ENCODE measurements at places on chromosomes 12 and 14. TPM values are rescaled to one million over a fixed set of nuclear protein-coding genes. Genes with fewer than 3 reads are reported as not detected.
A peak's percentile ranks its signal among the peaks of the same experiment; 100 is the strongest.

The MGP gene
- 4.1 TPM for total RNA-seq

The CD9 gene
- total RNA-seq = 7.5 TPM

The NKX2-8 gene
- total RNA-seq = not detected

The DHRS1 gene
- 35.4 TPM for total RNA-seq

GRCh38 chr12:113663396-113663795, 191.7 kb upstream of the LHX5 start:
- no peak overlapping the region for H3K4me3 ChIP-seq
- no peaks in the 10 kb centered on the region for H3K4me1 ChIP-seq
- no peaks in the 10 kb centered on the region for H3K36me3 ChIP-seq
- H3K27ac ChIP-seq = no peak overlapping the region
- DNase-seq = no peak
- H3K27me3 ChIP-seq = no peaks in the 10 kb centered on the region

DNA sequence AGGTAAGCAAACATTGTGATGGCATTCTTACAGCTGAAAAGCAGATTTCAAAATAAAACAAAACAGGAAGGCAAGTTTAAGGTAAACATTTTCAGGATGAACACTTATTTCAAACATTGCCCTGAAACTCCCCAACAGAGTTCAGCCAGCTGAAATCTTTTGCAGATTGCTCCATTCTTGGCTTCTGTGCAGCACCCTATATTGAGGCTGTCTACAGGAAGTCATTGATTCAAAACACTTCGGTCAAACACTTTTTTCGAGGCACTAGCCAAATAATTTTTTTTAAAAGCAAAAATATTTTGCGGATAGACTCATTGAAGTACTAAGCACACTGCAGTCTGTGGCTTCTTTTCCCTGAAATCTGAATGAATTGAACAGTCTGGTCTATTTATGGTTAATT, 318.1 kb upstream of the PDE3A start:
- no peaks in the 10 kb centered on the region for H3K4me1 ChIP-seq
- H3K36me3 ChIP-seq = no peaks in the 10 kb centered on the region

GRCh38 chr12:6039894-6040601, 84.4 kb downstream of the VWF start:
- H3K4me1 ChIP-seq = no peaks in the 10 kb centered on the region
- no peaks in the 10 kb centered on the region for H3K36me3 ChIP-seq
- H3K27me3 ChIP-seq = no peaks in the 10 kb centered on the region
- peak; percentile 55 for DNase-seq

- no peaks in the 10 kb centered on the region for H3K36me3 ChIP-seq
- peaks cover 21% of the 10 kb centered on the region for H3K4me1 ChIP-seq
- no peak overlapping the region for H3K27ac ChIP-seq
- H3K4me3 ChIP-seq = no peak overlapping the region
- no peak for DNase-seq
Observed at GRCh38 chr14:90755661-90756304, 60.4 kb downstream of the TTC7B start.

DNA sequence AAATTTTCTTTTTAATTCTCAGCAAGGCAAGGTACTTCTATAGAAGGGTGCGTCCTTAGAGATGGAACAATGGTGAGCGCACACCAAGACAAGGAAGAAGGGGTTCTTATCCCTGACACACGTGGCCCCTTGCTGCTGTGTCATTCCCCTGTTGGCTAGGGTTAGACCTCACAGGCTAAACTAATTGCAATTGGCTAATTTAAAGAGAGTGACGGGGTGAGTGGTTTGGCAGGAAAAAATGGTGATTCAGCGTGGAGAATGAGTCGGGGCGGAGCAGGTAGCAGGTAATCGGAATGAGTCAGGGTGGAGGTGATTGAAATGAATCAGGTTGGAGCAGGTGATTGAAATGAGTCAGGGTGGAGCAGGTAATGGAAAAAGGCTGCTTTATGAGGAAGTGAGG, 36.3 kb upstream of the HECTD1 start:
- no peak overlapping the region for H3K27ac ChIP-seq
- no peak for DNase-seq
- no peak overlapping the region for H3K4me3 ChIP-seq
- no peaks in the 10 kb centered on the region for H3K36me3 ChIP-seq
- no peaks in the 10 kb centered on the region for H3K27me3 ChIP-seq

DNA sequence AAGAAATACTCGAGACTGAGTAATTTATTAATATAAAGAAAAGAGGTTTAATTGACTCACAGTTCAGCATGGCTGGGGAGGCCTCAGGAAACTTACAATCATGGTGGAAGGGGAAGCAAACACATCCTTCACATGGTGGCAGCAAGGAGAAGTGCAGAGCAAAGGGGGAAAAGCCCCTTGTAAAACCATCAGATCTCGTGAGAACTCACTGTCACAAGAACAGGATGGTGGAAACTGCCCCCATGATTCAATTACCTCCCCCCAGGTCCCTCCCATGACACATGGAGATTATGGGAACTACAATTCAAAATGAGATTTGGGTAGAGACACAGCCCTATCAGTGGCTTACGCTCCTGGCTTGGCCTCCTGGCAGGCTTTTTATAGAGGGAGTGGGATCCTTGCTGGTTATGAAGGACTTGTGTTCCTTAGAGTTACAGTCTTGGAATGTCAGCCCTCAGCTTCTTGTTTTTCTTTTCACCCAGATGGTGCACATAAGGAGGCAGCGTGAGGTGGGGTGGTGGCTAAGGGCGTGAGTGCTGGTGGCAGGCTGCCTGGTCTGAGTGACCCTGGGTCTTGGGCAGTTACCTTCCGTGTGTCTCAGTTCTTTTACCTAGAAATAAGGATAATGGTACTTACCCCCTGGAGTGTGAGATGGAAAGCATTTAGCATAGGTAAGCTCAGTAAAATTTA, 25.7 kb downstream of the TRAF3 start:
- H3K27ac ChIP-seq = no peak overlapping the region
- peaks cover 39% of the 10 kb centered on the region for H3K4me1 ChIP-seq
- H3K4me3 ChIP-seq = no peak overlapping the region
- no peak for DNase-seq
- H3K36me3 ChIP-seq = peaks cover 6% of the 10 kb centered on the region
- no peaks in the 10 kb centered on the region for H3K27me3 ChIP-seq

DNA sequence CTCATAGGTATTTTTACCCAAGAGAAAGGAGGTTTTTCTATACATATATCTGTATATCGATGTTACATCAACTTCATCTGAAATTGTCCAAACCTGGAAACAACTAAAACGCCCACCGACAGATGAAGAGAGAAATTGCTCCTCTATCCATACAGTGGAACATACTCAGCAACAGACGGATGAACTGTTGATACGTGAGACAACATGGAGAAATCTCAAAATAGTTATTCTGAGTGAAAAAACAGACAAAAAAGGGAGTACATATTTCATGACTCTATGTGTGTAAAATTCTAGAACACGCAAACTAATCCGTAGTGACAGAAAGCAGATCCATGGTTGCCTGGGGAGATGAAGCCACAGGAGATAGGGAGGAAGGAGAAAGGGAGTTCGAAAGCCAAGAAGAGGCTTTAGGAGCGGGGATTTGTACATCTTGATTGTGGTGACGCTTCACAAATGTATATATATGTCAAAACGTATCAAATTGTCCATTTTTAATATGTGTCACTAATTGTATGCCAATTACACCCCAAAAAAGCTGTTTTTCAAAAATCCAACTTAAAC, 37.6 kb upstream of the C14orf180 start:
- no peak overlapping the region for H3K27ac ChIP-seq
- H3K4me1 ChIP-seq = no peaks in the 10 kb centered on the region
- DNase-seq = no peak
- no peaks in the 10 kb centered on the region for H3K36me3 ChIP-seq

DNA sequence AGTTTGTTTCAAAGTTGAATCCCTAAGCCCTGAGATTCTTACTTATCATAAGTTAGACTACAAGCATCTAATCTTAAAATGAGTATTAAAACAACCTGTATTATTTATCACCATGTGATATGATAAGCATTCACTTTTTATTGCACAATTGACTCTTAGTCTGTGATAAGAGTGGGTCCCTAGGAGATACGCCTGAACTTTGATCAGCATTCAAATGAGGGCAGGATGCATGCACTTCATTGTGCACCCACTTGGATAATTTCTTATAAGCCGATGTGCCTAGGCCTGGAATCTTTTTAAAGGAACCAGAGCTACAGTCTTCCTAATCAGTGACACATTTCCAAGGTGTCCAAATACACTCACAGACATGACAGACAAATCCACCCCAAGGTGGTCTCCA, 31.4 kb upstream of the SPTLC2 start:
- H3K27me3 ChIP-seq = no peaks in the 10 kb centered on the region
- DNase-seq = no peak
- no peak overlapping the region for H3K27ac ChIP-seq
- H3K4me1 ChIP-seq = no peaks in the 10 kb centered on the region
- H3K4me3 ChIP-seq = no peak overlapping the region

GRCh38 chr12:14601692-14602478, 34.2 kb upstream of the PLBD1 start:
- H3K4me3 ChIP-seq = no peak overlapping the region
- H3K27me3 ChIP-seq = no peaks in the 10 kb centered on the region
- DNase-seq = no peak
- no peaks in the 10 kb centered on the region for H3K36me3 ChIP-seq
- no peak overlapping the region for H3K27ac ChIP-seq
- H3K4me1 ChIP-seq = no peaks in the 10 kb centered on the region

DNA sequence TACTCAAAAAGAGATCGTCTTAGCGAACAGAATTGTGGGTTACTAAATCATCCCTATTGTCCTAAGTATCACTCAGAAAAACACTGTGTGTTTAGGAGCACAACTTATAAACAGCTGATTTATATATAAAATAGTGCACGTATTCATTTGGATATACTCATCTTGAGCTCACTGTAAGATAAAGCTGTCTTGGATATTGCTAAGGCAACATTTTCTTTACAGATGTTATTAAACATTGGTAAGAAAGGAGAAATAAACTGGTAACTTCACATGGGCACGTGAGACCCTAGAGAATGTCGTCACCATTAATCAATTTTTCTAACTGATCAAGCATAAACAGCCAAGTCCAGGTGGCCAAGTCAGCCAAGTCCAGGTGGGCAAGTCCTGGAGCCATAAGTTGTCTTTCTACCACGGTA, 1.7 kb downstream of the PAWR start:
- peak overlapping the region; percentile 34 for H3K4me3 ChIP-seq
- peaks cover 10% of the 10 kb centered on the region for H3K27me3 ChIP-seq
- H3K36me3 ChIP-seq = no peaks in the 10 kb centered on the region
- DNase-seq = peak; percentile 4
- no peak overlapping the region for H3K27ac ChIP-seq

DNA sequence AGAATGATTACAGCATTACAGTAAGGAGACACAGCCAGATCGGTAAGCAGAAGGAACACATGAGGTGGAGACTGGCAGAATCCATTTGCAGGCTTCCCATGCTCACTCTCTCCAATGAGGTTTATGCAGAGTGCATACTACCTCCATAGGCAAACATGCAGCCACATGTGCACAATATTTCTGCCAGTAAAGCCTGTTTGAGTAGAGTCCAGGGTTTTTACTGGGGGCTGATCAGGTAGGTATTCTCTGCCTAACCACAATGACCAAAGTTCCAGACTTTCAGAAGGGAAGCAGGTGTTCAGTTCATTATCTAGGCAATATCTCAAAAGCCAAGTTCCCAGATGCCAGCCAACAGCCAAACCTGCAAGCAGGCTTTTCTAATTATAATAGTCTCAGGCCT, 31.1 kb downstream of the INTS13 start:
- no peak overlapping the region for H3K27ac ChIP-seq
- no peak for DNase-seq
- H3K27me3 ChIP-seq = no peaks in the 10 kb centered on the region
- H3K4me3 ChIP-seq = no peak overlapping the region

DNA sequence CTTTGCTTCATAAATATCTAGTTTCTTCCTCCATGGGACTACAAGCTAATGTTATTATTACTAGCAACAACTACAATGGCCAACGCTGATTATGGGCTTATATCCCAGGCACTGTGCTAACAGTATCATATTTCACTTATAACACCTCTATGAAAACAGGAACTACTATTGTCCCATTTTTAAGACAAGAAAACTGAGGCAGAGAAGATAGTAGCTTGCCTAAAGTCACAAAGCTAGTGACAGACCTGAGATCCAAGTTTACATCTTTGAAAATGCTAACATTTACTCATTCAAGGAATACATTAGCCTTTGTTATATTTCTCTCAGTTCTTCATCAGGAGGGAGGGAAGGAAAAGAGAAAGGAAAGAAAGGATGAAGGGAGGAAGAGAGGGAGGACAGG, 32.8 kb downstream of the GIT2 start:
- no peaks in the 10 kb centered on the region for H3K4me1 ChIP-seq
- no peaks in the 10 kb centered on the region for H3K27me3 ChIP-seq
- DNase-seq = no peak
- peaks cover 88% of the 10 kb centered on the region for H3K36me3 ChIP-seq
- no peak overlapping the region for H3K27ac ChIP-seq

DNA sequence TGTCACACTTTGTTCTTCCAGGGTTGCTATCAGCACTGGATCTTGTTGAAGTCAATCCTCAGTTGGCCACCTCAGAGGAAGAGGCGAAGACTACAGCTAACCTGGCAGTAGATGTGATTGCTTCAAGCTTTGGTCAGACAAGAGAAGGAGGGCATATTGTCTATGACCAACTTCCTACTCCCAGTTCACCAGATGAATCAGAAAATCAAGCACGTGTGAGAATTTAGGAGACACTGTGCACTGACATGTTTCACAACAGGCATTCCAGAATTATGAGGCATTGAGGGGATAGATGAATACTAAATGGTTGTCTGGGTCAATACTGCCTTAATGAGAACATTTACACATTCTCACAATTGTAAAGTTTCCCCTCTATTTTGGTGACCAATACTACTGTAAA, 23.7 kb downstream of the VTI1B start:
- no peaks in the 10 kb centered on the region for H3K27me3 ChIP-seq
- no peak overlapping the region for H3K27ac ChIP-seq
- DNase-seq = no peak
- peaks cover 9% of the 10 kb centered on the region for H3K36me3 ChIP-seq
- H3K4me3 ChIP-seq = no peak overlapping the region

DNA sequence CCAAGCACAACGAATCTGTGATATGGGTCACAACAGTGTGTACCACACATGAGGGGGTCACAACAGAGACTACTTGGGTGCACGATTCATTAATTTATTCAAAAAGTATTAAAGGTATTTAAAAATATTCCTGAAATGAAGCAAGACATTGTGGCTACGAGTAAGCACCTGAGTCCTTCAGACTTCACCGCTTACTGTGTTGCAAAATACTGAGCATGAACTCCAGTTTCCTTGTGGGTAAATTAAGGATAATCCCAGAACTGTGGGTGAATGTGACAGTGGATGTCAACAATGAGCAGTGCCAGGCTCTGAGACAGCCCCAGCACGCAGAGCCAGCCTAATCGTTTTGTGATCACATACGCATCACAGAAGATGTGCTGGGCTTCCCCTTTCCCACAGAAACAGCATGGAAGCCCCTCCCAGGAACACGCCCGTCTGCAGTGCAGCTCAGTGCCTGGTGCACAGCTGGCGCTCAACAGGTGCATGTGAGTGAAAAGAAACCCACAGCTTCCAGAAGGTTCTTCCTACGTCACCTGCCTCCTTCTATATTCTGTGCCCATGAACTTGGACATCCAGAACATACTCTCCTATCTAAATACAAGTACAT, 29.1 kb downstream of the CDC42BPB start:
- H3K27me3 ChIP-seq = no peaks in the 10 kb centered on the region
- no peaks in the 10 kb centered on the region for H3K36me3 ChIP-seq
- no peak for DNase-seq
- no peak overlapping the region for H3K27ac ChIP-seq
- no peak overlapping the region for H3K4me3 ChIP-seq
